Peyer's patch (tissue), 4 donors: ENCODE measurements at places on chromosomes 12 and 14. TPM values are rescaled to one million over a fixed set of nuclear protein-coding genes. Genes with fewer than 3 reads are reported as not detected.

Gene CLECL1
- not detected for total RNA-seq

Gene TECPR2
- 22.1 TPM for total RNA-seq

DNA sequence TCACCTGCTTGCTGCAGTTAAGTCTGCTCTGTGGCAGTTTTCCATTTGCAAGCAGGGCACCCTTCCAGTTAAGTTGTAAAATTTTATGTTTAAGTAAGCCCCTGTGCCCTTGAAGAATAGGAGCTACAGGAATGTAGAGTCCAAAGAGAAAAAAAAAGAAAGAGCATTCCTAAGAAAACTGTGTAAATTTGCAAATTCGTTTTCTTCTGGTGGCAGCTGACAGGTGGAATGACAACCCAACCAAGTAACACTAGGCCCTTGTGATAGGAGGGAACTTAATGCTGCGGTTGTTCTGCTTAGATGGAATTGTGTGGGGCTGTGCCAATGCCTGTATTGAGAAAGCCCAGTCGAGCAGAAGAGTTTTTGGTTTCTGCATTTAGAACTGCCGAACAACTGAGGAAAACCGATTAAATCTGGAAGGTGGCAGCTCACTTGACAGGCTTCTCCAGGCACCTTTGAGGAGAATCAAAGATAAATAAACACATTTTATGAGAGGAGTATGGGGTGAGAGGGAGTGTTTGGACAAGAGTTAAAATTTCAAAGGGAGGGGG lies 280.0 kb downstream of the RAD51B start:
- H3K36me3 ChIP-seq: no peaks in the 10 kb centered on the region
- H3K27me3 ChIP-seq: no peaks in the 10 kb centered on the region
- no peaks in the 10 kb centered on the region for H3K4me1 ChIP-seq

DNA sequence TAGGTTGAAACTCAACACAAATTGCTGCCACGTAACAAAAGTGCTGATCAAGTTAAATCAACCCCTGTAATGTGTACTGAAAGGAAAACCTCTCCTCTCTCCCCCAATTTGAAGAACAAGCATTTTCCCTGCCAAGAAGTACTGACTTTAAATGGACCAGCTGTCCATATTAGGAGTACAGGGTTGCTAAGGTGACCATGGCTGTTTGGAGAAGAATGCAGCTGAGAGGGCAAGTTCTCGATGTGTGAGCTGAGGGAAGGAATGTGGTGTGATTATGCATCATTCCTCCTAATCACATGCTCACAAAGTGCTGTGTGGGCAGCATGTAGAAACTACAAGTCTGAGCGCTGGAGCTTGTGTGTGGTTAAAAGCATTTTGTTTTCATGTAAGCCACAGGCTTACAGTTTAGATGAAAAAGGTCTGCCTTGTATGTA lies 50.9 kb upstream of the CCT2 start:
- H3K27ac ChIP-seq: no peak overlapping the region
- no peak overlapping the region for H3K4me3 ChIP-seq
- H3K27me3 ChIP-seq: no peaks in the 10 kb centered on the region
- no peak for DNase-seq
- no peaks in the 10 kb centered on the region for H3K4me1 ChIP-seq

DNA sequence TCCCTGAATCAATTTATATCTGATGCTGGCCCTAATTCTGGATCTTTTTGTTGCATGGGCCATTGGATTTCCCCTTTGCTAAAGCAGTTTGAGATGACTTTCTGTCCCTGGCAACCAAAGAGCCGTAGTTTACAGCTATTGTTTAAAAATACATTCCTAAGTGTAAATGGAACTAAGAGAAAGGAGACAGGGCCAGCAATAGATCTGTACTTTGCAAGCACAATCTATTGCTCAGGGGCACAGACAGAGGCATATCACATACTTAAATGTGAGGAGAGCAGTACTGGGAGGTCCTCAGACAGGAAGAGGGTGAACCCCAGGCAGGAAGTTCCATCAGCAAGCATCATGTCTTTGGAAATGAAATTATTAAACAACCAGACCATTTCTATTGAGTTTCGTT lies 126.6 kb downstream of the ZFP36L1 start:
- H3K36me3 ChIP-seq: no peaks in the 10 kb centered on the region
- H3K27ac ChIP-seq: peak overlapping the region; percentile 65
- DNase-seq: no peak
- no peak overlapping the region for H3K4me3 ChIP-seq

GRCh38 chr14:29042551-29042950 lies 276.0 kb downstream of the FOXG1 start:
- no peaks in the 10 kb centered on the region for H3K4me1 ChIP-seq
- H3K27me3 ChIP-seq: no peaks in the 10 kb centered on the region
- no peak overlapping the region for H3K4me3 ChIP-seq
- no peak for DNase-seq
- H3K27ac ChIP-seq: no peak overlapping the region
- H3K36me3 ChIP-seq: no peaks in the 10 kb centered on the region

GRCh38 chr12:130044991-130045621 lies 117.2 kb upstream of the FZD10 start:
- H3K4me3 ChIP-seq: no peak overlapping the region
- no peaks in the 10 kb centered on the region for H3K27me3 ChIP-seq
- no peak overlapping the region for H3K27ac ChIP-seq

- no peaks in the 10 kb centered on the region for H3K27me3 ChIP-seq
- DNase-seq: peak; percentile 44
- no peaks in the 10 kb centered on the region for H3K4me1 ChIP-seq
These were observed 94.9 kb downstream of the NAV3 start for GRCh38 chr12:77925536-77926108.

DNA sequence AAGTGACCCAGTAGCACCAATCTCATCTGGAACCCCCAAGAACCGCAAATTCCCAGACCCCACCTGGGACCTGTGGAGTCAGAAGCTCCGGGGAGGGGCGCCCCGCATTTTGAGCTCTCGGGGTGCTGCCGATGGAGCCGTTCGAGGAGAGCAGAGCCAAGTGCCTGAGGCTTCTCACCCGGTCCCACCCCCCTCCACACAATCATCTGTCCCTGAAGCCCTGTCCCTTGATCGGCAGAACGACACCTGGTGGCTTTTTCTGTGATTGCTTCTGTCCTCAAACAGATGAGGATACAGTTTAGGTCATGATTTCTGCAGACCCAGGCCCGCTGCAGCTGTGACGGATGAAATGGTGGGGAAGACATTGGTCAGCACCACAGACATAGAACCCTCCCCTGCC lies 74.7 kb downstream of the NOC4L start:
- no peak overlapping the region for H3K27ac ChIP-seq
- H3K4me3 ChIP-seq: no peak overlapping the region
- H3K36me3 ChIP-seq: no peaks in the 10 kb centered on the region
- no peaks in the 10 kb centered on the region for H3K27me3 ChIP-seq
